ENCODE measurements at places on chromosomes 12 and 14.

DNA sequence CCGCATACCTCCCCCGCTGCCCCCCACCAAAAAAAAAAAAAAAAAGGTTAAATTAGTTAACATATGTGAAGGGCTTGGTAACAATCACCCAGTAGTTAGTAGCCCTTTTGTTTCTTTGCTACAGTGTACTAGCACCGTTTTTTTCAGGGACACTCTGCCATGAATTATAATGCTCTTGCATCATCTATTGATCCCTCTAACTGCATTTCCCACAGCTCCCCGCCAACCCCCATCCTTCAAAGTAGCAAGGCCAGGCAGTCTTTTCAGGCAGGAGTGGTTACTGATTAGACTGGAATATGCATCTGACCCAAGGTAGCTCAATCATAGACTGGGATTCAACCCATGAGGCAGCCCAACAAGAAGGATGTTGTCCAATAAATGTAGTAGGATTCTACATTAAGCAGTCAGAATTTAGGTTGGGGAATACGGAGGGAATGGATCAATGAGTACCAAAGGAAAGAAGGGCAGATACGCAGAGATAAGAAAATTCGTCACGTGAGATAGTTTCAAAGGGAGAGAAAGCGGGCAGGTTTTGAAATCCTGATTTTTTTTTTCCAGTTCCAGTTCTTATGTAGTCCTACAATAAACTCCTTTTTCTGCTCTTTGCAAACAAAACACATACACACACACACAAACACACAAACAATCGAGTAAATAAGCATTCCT, 39.8 kb upstream of the CRACR2A start:
- no peak for DNase-seq

GRCh38 chr12:47190271-47190750, 110.6 kb upstream of the AMIGO2 start:
- peak; percentile 84 for DNase-seq

- peak; percentile 55 for DNase-seq
These were observed 20.3 kb upstream of the SYCP3 start for GRCh38 chr12:101759396-101760047.

GRCh38 chr14:67630186-67630585, 10.5 kb downstream of the ARG2 start:
- DNase-seq: no peak

GRCh38 chr12:43736927-43737440, 21.6 kb downstream of the PUS7L start:
- DNase-seq: no peak

- peak; percentile 3 for DNase-seq
These were observed 36.3 kb downstream of the ACSS3 start for GRCh38 chr12:81114226-81114625.

DNA sequence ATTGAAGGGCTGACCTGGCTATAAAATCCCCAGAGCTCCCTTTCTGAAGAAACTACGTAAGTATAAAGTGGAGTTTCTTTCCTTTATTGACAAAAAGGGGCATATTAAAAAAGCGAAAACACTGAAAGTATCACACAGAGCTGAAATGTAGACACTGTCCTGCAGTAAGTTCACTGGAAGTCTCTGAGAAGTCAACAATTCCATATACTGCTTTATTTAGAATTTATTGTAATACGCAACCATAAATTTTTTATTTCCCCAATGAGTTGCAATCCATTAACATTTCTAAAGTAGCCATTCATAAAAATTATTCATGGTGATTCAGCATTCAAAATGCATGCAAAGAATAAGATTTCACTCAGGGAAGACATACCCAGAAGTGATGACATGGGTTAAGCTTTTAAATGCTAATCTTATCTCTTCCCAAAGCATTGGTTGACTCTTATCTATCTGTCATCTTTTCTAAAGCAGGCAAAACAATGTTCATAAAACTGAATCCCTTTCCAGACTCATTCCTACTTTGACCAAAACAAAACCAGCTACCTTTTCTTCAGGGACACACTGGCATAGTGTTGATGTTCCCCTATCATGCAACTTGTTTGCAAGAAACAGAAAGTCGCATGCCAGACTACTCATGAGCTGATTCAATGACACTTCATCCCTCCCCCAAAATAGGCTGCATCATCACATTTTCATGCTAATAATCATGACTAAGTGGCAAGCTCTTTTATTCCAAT, 17.3 kb downstream of the KITLG start:
- DNase-seq: no peak

DNA sequence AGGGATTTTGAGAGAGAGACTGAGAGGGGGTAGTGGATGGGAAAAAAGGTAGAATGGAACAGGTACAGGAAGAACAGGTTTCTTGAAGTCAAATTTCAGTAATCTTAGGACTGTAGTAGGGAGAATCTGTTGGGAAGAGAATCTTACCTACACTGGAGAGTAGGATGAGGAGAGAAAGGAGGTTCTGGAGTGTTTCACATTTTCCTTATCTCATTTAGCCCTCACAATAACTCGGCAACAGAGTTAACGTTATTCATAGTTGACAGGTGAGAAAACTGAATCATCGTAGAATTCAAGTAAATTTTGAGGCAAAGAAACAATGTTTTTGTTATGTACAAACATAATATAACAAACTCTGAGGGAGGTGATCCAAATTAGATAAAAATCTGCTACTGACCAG, 17.2 kb upstream of the STRN3 start:
- DNase-seq: no peak

All from NCI-H526 (cell line).